H4 (cell line): ENCODE measurements at places on chromosomes 12 and 14. TPM values are rescaled to one million over a fixed set of nuclear protein-coding genes. Genes with fewer than 3 reads are reported as not detected.

- no peak for DNase-seq
These were observed 3.4 kb downstream of the JAG2 start for GRCh38 chr14:105165134-105165704.

DNA sequence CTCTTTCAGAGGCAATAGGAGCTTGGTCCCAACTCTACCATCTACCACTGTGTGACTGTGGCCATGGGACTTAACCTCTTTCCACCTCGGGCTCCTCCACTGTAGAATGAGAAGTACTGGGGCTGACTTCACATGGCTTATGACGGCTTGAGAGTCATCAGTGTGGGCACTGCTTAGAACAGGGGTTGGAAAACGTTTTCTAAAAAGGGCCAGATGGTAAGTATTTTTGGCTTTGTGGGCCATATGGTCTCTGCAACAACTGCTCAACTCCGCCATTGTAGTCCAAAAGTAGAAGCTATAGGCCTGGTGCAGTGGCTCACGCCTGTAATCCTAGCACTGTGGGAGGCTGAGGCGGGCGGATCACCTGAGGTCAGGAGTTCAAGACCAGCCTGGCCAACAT, 69.2 kb upstream of the LTA4H start:
- no peak for DNase-seq

CELA1 gene
- not detected in 2 replicates for total RNA-seq

GRCh38 chr12:65875640-65876071, 51.4 kb downstream of the HMGA2 start:
- DNase-seq: no peak

DNA sequence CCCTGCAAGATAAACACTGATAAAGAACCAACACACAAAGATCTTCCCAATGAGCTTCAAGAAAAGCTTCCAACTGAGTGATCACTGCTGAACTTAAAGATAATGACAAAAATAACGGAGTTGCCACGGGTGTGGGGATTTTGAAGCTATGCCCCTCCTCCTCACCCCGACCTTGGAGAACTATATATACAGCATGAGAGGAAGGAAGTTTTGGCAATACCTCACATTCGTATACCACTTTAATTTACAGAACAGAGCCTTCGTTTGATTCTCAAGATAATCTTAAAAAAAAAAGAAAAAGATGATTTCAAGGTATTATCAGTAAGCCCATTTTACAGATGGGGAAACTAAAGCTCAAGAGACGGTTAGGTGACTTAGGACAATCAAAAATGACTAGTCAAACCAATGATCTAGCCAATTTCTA, 715 bp downstream of the NEK9 start:
- no peak for DNase-seq

DNA sequence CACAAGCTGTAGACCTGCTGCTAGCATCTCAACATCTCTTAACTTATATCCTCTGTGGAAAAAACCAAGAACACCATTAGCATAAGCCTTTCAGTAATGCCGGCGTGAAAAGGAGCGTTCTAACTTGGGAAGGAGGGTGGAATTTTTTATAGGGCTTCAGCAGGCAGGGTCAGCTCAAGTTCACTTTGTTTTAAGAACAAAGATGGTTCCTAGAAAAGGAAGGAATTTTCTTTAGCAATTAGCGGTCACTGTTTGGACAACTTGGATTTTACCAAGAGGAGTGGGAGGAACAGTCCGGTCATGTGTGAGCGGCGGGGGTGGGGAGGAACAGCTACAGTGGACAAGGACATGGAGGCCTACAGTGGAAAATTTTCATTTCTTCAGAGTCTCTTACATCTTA, 35.9 kb downstream of the BBS10 start:
- DNase-seq: no peak

DNA sequence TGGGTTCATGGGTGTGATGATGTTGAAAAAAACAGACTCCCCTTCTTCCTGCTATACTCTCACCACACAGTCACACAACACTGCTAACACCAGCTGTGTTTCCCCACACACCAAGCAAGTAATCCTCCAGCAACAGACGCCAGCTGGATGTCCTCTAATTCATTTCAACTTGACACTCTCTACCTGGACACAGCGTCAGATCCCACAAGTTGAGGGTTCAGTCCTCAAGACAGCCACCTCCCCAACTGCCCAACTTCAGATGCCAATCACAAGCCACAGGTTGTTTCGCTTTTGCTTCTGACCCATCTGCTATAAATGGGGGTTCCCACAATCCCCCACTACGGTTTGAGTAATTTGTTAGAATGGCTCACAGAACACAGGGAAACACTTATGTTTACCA, 49.3 kb downstream of the TMEM30B start:
- no peak for DNase-seq

GRCh38 chr12:72522411-72522810, 250.2 kb downstream of the TRHDE start:
- DNase-seq: no peak

- no peak for DNase-seq
These were observed 25.5 kb downstream of the GALC start for GRCh38 chr14:87967496-87967895.

GRCh38 chr12:30706476-30706875, 10.8 kb upstream of the IPO8 start:
- DNase-seq: no peak

GRCh38 chr12:2890001-2890387, 697 bp upstream of the TULP3 start:
- DNase-seq: no peak

DNA sequence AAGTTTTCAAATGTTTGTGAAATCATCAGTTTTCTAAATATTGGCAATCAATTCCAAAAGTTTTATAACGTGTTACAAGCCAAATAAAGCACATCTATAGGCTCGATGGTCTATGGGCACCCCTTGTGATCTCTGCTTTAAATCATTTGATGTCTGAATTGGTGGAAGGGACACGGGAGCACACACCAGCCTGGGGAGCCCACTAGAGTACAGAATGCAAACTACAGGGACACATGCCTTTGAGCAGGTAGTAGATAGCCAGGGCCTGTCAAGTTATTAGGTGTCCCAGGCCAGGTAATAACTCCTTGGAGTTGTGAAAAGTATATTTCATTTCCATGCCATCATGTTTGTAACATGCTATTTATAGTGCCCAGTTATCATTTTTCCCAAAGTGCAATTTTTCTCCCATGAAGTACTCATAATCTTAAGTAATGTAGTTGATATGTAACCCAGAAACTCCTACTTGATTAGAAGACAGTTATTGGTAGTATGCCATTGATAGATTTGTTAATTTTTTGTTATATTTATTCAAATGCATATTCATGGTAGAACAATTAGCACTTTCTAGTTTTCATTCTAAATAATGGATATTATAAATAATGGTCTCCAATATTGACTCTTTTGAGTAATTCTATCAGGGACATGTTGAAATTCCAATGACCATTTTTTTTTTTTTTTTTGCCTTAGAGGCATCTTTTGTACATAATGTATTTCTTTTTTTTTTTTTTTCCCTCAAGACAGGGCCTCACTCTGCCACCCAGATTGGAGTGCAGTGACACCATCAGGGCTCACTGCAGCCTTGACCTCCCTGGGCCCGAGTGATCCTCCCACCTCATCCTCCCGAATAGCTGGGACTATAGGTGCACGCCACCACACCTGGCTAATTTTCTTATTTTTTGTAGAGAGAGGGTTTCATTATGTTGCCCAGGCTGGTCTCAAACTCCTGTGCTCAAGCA, 96.9 kb upstream of the FGD4 start:
- DNase-seq: peak; percentile 31

SMIM41 gene
- total RNA-seq: not detected in 2 replicates

TBC1D30 gene
- 0.66 and 1.5 TPM in 2 replicates for total RNA-seq

DNA sequence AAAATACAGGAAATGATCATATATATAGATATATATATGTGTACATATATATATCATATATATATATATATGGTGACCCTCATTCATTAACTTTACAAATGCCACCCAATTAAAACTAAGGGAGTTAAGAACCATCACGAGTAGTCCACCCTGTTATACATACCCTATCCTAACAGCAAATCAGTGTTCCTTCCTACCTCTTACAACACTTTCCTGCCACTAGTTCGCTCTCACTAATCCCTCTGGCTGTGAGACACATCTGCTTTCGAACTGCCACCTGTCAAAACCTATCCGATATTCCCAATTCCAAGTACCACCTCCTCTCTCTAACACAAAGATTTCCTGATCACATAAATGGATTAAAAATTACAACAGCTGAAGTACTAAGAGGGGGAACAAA, 100.5 kb downstream of the EEA1 start:
- no peak for DNase-seq

DNA sequence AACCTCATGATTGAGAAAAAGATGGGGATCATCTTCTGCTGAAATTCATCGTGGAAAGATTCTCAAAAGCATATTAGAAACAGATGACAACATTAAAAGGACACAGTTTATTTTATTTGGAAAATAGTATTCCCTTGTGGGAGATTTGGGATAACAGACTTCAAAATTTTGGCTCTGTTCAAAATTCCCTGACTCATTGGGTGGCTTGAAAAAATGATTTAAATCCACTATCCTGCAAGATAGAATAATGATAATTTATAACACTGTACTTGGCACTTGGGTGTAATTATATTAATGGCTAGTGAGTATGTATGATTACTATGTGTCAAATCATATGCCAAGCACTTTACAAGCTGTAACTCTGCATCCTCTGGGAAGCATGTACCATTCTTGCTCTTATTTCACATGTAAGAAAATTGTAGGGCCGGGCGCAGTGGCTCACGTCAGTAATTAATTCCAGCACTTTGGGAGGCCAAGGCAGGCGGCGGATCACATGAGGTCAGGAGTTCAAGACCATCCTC, 128.8 kb downstream of the LMNTD1 start:
- DNase-seq: no peak
